CD4-positive, alpha-beta T cell (primary cell): ENCODE measurements at places on chromosomes 13 and 19. TPM values are rescaled to one million over a fixed set of nuclear protein-coding genes. Genes with fewer than 3 reads are reported as not detected.

DNA sequence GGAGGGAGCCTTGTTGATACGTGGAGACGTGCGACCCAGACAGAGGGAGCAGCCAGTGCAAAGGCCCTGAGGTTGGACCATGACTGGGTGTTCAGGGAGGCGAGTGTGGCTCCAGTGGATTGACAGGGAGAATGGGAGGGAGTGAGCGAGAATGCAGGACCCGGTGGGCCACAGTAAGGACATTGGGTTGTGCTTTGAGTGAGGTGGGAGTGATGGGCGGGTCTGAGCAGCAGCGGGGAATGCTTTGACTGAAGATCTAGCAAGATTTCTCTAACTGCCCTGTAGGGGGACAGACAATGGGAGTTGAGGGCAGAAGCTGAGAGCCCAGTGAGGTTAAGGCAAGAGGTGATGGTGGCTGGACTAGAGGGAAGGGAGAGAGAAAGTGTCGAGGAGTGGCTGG, 7.7 kb upstream of the NANOS2 start:
- H3K27ac ChIP-seq = no peak overlapping the region
- no peaks in the 10 kb centered on the region for H3K36me3 ChIP-seq
- no peak overlapping the region for H3K4me3 ChIP-seq
- DNase-seq = no peak
- H3K27me3 ChIP-seq = no peaks in the 10 kb centered on the region

- peaks cover 23% of the 10 kb centered on the region for H3K36me3 ChIP-seq
- H3K4me1 ChIP-seq = no peaks in the 10 kb centered on the region
- no peak for DNase-seq
- no peak overlapping the region for H3K27ac ChIP-seq
- H3K27me3 ChIP-seq = no peaks in the 10 kb centered on the region
These were observed 19.4 kb downstream of the ZNF709 start for GRCh38 chr19:12465211-12465610.

- no peak overlapping the region for H3K4me3 ChIP-seq
- H3K27ac ChIP-seq = no peak overlapping the region
- DNase-seq = no peak
- H3K36me3 ChIP-seq = no peaks in the 10 kb centered on the region
These were observed 47.9 kb upstream of the C13orf42 start for GRCh38 chr13:51158880-51159518.

DNA sequence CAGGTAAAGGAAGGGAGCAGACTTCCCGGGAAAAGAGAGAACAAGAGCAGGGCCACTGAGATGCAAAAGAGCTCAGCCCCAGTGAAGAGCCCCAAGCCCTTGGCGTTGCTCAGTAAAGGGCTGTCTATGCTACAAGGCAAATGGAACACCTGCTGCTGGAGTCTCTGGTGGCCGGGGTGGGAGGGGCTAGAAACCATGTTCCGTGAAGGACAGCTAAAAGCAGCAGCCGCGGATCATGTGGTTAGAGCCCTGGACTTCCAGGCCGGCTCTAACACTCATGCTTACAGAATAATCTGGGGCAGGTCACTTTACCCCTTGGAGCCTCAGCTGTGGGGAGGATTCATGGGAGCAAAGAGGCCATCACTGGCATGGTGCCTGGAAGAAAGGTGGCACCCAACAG, 17.8 kb downstream of the POU2F2 start:
- H3K4me3 ChIP-seq = no peak overlapping the region
- peaks cover 71% of the 10 kb centered on the region for H3K36me3 ChIP-seq
- H3K27me3 ChIP-seq = no peaks in the 10 kb centered on the region
- H3K27ac ChIP-seq = no peak overlapping the region
- DNase-seq = no peak

GRCh38 chr13:43390619-43391018, 367.2 kb downstream of the DNAJC15 start:
- H3K4me1 ChIP-seq = no peaks in the 10 kb centered on the region
- no peak for DNase-seq
- no peak overlapping the region for H3K27ac ChIP-seq
- no peaks in the 10 kb centered on the region for H3K36me3 ChIP-seq
- no peaks in the 10 kb centered on the region for H3K27me3 ChIP-seq

- peaks cover 76% of the 10 kb centered on the region for H3K4me1 ChIP-seq
- peak overlapping the region; percentile 34 for H3K27ac ChIP-seq
- no peaks in the 10 kb centered on the region for H3K36me3 ChIP-seq
- DNase-seq = peak; percentile 94
These were observed 3.7 kb upstream of the PDE4A start for GRCh38 chr19:10416380-10417257.

DNA sequence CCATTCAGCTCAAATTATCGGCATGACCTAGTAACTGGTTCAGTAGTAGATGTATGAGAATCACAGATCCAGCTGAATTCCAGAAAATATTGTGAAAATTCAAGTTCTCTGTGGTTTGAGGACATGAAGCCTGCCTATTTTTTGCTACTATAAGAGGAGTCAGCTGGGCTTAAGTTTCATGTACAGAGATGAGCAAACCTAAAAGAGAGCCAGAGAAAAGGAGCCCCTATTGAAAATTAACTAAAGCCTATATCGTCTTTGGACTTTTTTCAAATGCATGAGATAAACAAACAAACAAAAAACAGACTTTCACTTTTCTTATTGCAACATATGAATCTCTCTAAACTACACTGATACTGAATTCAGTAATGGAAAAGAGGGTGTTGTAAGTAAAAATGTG, 106.8 kb upstream of the SPRY2 start:
- no peak overlapping the region for H3K27ac ChIP-seq
- H3K4me3 ChIP-seq = no peak overlapping the region
- no peak for DNase-seq
- no peaks in the 10 kb centered on the region for H3K4me1 ChIP-seq

DNA sequence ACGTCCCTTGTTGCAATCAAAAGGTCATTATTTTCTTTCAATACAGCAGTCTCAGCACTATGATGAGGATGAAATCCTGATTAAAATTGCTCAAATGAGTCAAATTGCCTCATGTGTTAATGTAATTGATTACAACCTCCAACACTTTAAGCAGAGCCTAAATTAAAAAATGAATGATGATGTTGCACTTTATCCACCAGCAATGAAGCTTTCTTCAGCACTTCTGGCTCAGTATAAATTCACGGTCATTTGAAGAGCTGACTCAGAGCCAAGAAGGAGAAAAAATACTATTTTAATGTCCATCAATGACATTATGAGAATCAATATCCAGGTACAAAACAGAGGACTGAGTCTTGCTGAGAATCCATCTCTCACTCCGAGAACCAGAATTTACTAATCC, 792.6 kb upstream of the ATXN8OS start:
- no peak for DNase-seq
- no peaks in the 10 kb centered on the region for H3K4me1 ChIP-seq
- no peaks in the 10 kb centered on the region for H3K27me3 ChIP-seq
- H3K4me3 ChIP-seq = no peak overlapping the region

DNA sequence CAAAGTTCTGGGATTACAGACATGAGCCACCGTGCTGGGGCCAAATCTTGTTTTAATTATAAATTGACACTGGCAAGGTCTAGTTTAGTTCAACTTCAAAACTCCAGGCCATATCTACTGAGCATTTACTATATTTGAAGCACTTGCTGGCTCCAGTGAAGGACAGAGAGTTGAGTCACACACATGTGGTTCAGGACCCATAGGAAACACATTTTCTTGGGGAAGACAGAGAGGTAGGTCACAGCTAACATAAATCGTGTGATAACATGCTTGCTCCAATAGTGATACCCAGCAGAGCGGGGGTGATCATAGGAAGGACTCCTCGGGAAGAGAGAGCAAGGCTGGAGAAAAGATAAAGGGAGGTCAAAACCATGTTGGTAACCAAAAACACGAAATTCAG, 170.6 kb upstream of the TSC22D1 start:
- no peaks in the 10 kb centered on the region for H3K4me1 ChIP-seq
- H3K27ac ChIP-seq = no peak overlapping the region
- no peak for DNase-seq
- H3K4me3 ChIP-seq = no peak overlapping the region
- H3K36me3 ChIP-seq = no peaks in the 10 kb centered on the region

- H3K27me3 ChIP-seq = no peaks in the 10 kb centered on the region
- DNase-seq = no peak
- H3K36me3 ChIP-seq = no peaks in the 10 kb centered on the region
- no peak overlapping the region for H3K27ac ChIP-seq
These were observed 235.5 kb downstream of the GPC6 start for GRCh38 chr13:93462151-93462550.

- no peak overlapping the region for H3K27ac ChIP-seq
- no peak overlapping the region for H3K4me3 ChIP-seq
- no peaks in the 10 kb centered on the region for H3K27me3 ChIP-seq
- H3K36me3 ChIP-seq = no peaks in the 10 kb centered on the region
These were observed 120.6 kb upstream of the HTR2A start for GRCh38 chr13:47017476-47017875.

GRCh38 chr19:14507704-14508542, 10.3 kb downstream of the DNAJB1 start:
- no peak overlapping the region for H3K4me3 ChIP-seq
- H3K4me1 ChIP-seq = peaks cover 53% of the 10 kb centered on the region
- H3K27ac ChIP-seq = no peak overlapping the region
- H3K27me3 ChIP-seq = no peaks in the 10 kb centered on the region
- H3K36me3 ChIP-seq = no peaks in the 10 kb centered on the region

- H3K4me3 ChIP-seq = no peak overlapping the region
- no peaks in the 10 kb centered on the region for H3K27me3 ChIP-seq
- no peak overlapping the region for H3K27ac ChIP-seq
- H3K4me1 ChIP-seq = peaks cover 3% of the 10 kb centered on the region
- peak; percentile 74 for DNase-seq
These were observed 22.1 kb upstream of the POMP start for GRCh38 chr13:28636677-28637317.

GRCh38 chr13:98856983-98857382, 104.5 kb upstream of the SLC15A1 start:
- H3K4me3 ChIP-seq = no peak overlapping the region
- peaks cover 76% of the 10 kb centered on the region for H3K36me3 ChIP-seq
- no peak for DNase-seq
- H3K4me1 ChIP-seq = no peaks in the 10 kb centered on the region
- no peak overlapping the region for H3K27ac ChIP-seq

- H3K4me3 ChIP-seq = no peak overlapping the region
- H3K27me3 ChIP-seq = no peaks in the 10 kb centered on the region
- no peak overlapping the region for H3K27ac ChIP-seq
- H3K36me3 ChIP-seq = no peaks in the 10 kb centered on the region
- no peak for DNase-seq
These were observed 309.5 kb downstream of the TEX29 start for GRCh38 chr13:111629926-111630325.

DNA sequence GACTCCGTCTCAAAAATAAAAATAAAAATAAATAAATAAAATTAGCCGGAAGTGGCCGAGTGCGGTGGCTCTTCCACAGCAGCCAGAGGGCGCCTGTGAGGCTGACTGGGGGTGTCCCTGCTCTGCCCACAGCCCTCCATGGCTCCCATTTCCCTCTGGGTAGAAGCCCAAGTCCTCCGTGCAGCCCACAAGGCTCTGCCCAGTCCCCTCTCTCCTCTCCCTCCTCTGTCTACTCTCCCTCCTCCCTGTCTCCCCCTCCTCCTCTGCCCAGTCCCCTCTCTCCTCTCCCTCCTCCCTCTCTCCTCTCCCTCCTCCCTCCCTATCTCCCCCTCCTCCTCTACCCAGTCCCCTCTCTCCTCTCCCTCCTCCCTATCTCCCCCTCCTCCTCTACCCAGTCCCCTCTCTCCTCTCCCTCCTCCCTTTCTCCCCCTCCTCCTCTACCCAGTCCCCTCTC, 20.4 kb downstream of the MISP start:
- H3K27ac ChIP-seq = no peak overlapping the region
- H3K36me3 ChIP-seq = no peaks in the 10 kb centered on the region
- H3K4me3 ChIP-seq = no peak overlapping the region

DNA sequence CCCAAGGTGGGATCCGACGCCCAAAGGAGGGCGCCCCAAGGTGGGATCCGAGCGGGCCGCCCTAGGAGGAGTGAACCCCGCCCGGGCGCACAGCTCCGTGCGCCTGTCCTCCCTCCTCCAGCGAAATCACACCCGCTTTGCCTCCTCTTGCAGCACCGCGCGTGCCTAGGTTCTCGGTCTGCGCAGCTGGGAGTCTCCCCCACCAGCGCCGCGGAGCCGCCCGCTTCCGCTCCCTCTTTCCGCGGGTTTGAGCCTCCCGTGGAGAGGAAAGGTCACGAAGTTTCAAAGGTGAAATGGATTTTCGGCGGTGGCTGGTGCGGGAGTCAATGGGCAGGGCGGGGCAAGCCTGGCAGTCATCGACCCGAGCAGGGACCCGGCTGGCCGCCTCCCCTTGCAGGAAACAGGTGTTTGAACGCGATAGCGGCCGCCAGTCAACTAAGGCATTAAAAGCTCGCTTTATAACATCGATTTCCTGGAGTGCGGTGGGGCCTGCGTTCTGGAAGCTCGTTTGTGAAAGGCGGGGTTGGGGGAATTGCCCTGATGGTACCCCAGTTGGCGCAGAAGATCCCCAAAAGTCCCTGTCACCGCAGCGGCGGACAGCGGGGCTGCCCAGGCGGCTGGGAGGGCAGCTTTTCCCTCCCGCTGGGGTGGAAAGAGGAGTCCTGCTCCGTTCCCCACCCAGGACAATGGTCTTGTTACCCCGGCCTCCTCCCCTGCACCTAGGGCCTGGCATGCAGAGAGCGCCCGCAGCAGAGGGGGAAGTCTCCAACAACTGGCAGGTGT, 9.0 kb upstream of the SOX1 start:
- H3K36me3 ChIP-seq = no peaks in the 10 kb centered on the region
- DNase-seq = no peak
- H3K27ac ChIP-seq = no peak overlapping the region
- H3K4me1 ChIP-seq = peaks cover 5% of the 10 kb centered on the region
- H3K4me3 ChIP-seq = no peak overlapping the region
- H3K27me3 ChIP-seq = peaks cover 98% of the 10 kb centered on the region

- H3K4me3 ChIP-seq = no peak overlapping the region
- H3K27ac ChIP-seq = no peak overlapping the region
- no peak for DNase-seq
- peaks cover 8% of the 10 kb centered on the region for H3K4me1 ChIP-seq
These were observed 4.9 kb downstream of the CCDC122 start for GRCh38 chr13:43874504-43875092.

DNA sequence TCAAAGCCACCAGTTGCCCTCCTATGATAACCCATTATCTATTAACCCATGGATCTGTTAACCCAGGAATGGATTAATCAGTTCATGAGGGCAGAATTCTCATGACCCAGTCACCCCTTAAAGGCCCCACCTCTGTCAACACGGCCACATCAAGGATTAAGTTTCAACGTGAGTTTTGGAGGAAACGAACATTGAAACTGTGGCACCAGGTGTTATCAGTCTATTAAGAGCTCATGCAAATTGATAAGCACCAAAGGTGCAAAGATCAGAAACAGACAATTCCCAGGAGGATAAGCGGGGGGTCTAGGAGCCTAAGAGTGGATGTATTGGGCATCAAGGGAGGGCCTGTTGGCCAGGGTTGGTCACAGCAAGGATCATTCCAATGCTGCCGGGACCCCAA, 19.9 kb upstream of the ELAVL1 start:
- no peak overlapping the region for H3K27ac ChIP-seq
- no peaks in the 10 kb centered on the region for H3K4me1 ChIP-seq
- H3K4me3 ChIP-seq = no peak overlapping the region
- no peaks in the 10 kb centered on the region for H3K36me3 ChIP-seq

Gene RHPN2
- total RNA-seq = 0.08 TPM

Gene ATP12A
- 0.06 TPM for total RNA-seq

Gene RNF17
- total RNA-seq = 0.28 TPM

Gene ZNF225
- 0.71 TPM for total RNA-seq

Gene ZNF441
- 4.1 TPM for total RNA-seq

Gene VSTM1
- not detected for total RNA-seq

Gene CLEC17A
- total RNA-seq = not detected

Gene GDF15
- not detected for total RNA-seq

Gene ZSCAN1
- total RNA-seq = not detected

Gene ZNF554
- total RNA-seq = 3.5 TPM

Gene C19orf38
- total RNA-seq = 1.8 TPM

Gene NHLRC3
- 5.9 TPM for total RNA-seq

Gene ZNF112
- total RNA-seq = 0.08 TPM

Gene SLC5A5
- 1.6 TPM for total RNA-seq

Gene AMER2
- not detected for total RNA-seq

Gene LILRB3
- 1.3 TPM for total RNA-seq

Gene LGALS7B
- not detected for total RNA-seq
